MM.1S (cell line): ENCODE measurements at places on chromosomes 5 and 9.

DNA sequence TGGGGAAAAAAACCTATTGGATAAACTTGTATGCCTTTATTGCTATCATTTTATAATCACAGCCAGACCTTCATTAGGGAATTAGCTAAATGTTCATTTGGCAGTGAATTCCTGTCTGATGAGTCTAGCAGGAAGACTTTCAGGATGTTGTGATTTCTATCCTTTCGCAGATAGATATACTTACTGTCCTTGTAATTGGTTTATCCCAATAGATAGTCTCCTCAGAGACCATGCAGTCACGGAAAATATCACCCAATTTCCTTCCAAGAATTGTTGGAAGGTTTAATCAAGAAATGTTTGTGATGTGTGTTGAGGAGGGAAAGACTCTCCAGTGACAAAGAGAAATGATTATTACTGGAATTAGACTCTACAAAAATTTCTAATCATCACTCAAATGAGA lies 1937.9 kb upstream of the WWC1 start:
- no peak for DNase-seq

DNA sequence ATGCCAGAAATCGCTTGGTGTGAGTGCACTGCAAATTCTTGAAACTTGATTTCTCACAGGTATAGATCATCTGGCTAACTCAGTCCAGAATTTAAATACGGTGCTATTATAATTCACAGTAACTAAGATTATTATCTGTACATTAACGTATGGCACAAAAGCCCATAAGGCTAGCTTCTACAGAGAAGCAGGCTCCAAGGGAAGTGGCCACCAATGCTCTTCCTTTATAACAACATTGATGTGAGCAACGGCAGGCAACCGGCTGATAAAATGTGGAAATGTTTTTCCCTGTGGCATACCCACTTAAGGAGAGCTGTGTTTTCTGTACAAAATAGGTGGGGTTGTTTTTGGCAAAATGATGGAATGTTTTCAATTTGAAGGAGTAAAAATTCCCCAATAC lies 35.7 kb downstream of the SEMA4D start:
- DNase-seq: no peak

GRCh38 chr9:120875643-120875953 lies 1.4 kb downstream of the PHF19 start:
- no peak for DNase-seq

GRCh38 chr5:143036146-143036927 lies 266.2 kb downstream of the ARHGAP26 start:
- no peak for DNase-seq

GRCh38 chr9:87108661-87109060 lies 161.4 kb upstream of the GAS1 start:
- no peak for DNase-seq

- DNase-seq: no peak
These were observed 276.9 kb upstream of the WWC1 start for GRCh38 chr5:168014433-168015123.
